Posterior vena cava (tissue), 2 donors: ENCODE measurements at places on chromosomes 2 and 18.

GRCh38 chr2:159175182-159175581, 111.3 kb downstream of the WDSUB1 start:
- no peak for DNase-seq

GRCh38 chr2:157076526-157077161, 180.9 kb upstream of the GALNT5 start:
- DNase-seq, result no peak

- no peak for DNase-seq
Measured at GRCh38 chr2:151315381-151315903, 26.0 kb upstream of the NMI start.

- DNase-seq, result no peak
Measured at GRCh38 chr18:23258566-23259469, 123.5 kb downstream of the CABLES1 start.

DNA sequence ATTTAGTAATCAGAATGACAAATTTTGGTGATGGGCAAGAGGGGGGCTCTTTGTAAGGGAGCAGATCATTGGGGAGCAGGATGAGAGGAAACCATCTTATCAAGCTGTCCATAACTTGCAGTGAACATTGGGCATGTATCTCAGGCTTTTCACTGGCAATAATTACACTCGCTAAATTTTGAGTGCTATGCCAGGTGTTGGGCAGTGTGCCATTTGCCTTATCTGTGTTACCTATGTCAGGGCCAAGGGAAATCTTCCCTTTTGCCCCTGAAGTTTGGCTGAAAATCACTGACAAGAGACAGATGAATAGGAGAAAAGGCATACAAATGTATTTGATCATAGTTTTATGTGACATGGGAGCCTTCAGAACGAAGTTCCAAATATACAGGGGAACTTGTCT, 39.0 kb downstream of the NOSTRIN start:
- DNase-seq, result no peak

GRCh38 chr2:107128381-107128780, 242.4 kb upstream of the ST6GAL2 start:
- no peak for DNase-seq

- no peak for DNase-seq
Measured at GRCh38 chr2:61463769-61464475, 7.0 kb downstream of the USP34 start.

DNA sequence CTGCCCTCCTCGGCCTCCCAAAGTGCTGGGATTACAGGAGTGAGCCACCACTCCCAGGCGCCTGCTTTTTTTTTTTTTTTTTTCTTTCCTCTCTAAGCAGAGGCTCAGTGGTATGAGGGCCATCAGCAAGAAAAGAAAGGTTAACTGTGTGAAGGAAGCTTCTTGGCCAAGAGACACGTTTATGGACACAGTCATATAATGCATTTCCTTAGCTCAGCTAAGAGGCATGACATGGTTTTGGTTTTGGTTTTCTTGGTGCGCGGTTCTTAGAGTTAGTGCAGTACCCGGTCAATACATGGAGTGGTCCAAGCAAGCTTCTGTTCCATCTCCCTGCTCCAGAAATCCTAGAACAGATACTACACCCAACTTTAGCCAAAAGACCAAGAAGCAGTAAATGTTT, 42.6 kb downstream of the RALBP1 start:
- DNase-seq, result no peak

- no peak for DNase-seq
Measured at GRCh38 chr2:113251118-113251517, 27.6 kb downstream of the PAX8 start.

DNA sequence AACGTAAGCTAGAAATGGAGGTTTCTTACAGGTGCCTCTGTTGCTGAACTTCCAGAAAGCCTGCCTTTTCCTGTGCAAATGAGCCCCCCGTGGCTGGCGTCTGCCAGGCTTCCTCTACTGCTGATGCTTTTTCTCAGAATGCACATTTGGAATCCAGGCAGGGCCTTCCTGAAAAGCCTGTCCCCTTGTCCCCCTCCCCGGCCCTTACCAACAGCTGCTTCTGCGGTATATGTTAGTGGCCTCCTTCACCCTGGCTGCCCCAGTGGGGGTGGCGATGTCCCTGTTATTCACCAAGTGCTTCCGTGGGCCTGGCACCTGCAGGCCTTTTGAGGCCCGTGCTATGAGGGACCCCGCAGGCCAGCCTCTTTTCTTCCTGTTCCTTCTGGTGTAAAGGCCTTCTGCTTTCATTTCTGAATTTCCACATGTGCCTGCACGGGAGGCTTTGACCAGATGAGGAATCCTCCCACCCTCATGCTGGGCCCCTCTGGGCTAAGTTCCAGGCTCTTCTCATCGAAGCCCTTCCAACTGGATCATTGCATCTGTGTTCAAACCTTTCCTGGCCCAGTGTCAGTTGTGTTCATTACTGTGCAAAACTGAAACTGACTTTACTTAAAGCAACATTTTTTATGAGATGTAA, 10.4 kb downstream of the CNDP2 start:
- no peak for DNase-seq

DNA sequence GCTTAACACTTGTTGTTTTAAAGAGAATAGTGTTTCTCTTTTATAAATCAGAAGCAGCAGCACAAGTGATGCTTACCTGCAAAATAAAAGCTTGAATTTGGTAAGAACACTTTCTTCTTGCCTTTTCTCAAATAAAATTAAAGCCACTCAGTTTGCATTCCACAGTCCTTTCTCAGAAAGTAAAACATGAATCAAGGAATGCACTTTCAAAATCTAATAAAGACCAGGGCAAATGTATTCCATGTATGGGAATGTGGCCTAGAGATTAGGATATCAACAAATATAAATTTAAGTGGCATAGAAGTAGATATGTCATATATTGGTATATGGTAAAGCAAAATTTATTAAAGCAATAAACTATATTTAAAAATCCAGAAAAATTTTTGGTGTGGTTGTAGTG, 352.8 kb downstream of the THSD7B start:
- no peak for DNase-seq

GRCh38 chr2:224165901-224166319, 126.8 kb upstream of the SERPINE2 start:
- no peak for DNase-seq

DNA sequence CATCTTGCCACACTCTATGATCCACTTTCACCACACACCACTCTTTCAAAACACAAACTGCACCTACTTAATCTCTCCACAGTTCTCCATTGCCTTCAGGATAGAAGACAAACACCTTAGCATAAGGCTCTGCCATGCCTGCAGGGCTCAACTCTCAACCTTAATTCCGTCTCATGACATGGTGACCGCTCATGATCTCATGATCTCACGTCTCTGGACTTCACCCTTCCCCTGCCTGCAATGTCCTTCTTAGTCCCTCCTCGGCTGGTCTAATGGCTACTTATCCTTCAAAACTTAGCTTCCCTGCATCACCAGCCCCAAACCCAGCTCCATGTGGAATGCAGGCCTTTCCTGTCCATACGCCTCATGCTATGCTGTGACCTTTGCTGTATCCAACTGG, 85.3 kb downstream of the ACVR1 start:
- DNase-seq, result no peak

GRCh38 chr2:18614041-18614440, 24.7 kb upstream of the NT5C1B start:
- no peak for DNase-seq

- no peak for DNase-seq
Measured at GRCh38 chr2:103734911-103735310, 973.1 kb downstream of the TMEM182 start.

GRCh38 chr18:51048190-51048589, 18.2 kb downstream of the SMAD4 start:
- no peak for DNase-seq

- no peak for DNase-seq
Measured at GRCh38 chr18:32552421-32553030, 81.8 kb upstream of the GAREM1 start.

DNA sequence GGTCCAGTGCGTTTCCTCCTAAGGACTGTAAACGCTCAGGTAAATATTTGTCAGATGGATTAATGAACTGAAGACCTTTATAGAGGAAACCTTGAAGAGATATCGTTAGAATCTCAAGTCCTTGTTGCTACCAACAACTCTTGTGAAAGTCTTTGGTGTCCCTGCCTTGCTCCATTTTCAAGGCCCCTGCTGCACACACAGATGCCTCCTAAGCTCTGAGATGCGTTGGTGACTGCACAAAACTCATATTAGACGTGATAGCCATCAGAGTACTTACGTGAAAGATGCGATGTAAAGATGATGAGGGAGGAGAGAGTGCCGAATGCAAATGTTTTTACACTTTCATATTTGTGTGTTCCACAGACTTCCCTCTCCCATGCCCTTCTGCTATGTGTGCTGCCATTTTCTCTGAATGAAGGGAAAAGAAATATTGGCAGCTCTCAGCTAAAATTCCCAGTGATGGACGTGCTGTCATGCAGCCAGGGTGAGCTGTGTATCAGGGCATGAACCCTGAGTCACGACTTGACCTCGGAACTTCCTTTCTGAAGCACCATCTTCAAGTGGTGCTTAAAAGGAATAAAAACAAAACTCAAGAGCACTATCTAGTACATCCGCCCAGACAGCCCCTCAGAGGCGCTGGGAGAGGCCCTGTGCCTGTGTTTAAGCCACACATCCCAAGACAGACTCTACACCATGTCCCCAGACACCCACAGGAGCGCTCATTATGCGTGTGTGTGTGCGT, 117.4 kb downstream of the FAM210A start:
- DNase-seq, result no peak

DNA sequence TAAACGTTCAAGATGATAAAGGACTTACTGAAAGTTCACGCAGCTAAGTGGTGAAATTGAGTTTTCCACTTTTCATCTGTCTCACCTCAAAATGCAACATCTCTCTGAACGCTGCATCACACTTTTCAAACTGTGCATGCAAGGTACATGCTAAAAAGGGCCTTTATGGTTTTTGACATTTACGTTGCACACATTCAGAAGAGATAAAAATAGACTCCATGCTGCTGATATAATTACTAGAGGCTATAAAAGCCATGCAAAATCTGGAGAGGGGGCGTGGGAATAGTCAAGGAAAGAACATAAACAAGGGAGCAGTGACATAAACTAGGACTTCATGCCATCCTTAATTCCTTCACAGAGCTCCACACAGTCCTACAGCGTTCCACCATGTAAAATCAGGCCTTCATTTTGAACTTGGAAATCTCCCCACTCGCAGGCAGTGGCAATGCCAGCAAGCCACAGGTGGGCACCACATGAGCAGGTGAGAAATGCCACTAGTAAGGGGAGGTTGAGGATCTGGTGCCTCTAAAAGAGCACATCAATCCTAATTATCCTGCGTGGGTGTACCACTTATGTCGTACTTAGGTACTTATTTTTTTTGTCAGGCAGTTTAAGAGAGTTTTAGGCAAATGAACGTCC, 71.4 kb downstream of the ZEB2 start:
- DNase-seq, result no peak

DNA sequence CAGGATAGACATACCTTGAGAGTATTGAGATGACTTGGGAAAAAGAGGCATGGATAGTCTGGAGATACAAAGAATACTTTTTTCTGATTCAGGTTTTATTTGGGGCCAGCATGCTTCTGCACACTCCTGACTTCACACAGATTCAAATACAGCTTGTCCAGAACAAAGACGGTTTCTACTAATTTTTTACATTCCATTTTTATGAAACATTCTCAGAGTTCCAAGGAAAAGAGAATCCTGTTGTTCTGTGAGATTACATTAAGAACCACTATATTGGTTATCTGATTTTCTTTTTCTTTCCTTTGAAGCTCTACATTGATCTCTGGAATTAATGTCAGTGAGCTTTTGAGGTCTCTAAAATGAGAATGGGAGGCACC, 41.0 kb downstream of the PTPRM start:
- DNase-seq, result no peak

GRCh38 chr2:195808189-195808588, 151.2 kb downstream of the SLC39A10 start:
- DNase-seq, result no peak

- no peak for DNase-seq
Measured at GRCh38 chr18:48992791-48993555, 42.2 kb upstream of the SMAD7 start.
